Inflammatory macrophage treated with lipopolysaccharide for 1 hour (primary cell): ENCODE measurements at places on chromosomes 2 and 18.

- no peak for DNase-seq
These were observed 206.7 kb downstream of the ZFP36L2 start for GRCh38 chr2:43019536-43020183.

GRCh38 chr18:9468998-9469397 lies 6.3 kb upstream of the RALBP1 start:
- DNase-seq: no peak

DNA sequence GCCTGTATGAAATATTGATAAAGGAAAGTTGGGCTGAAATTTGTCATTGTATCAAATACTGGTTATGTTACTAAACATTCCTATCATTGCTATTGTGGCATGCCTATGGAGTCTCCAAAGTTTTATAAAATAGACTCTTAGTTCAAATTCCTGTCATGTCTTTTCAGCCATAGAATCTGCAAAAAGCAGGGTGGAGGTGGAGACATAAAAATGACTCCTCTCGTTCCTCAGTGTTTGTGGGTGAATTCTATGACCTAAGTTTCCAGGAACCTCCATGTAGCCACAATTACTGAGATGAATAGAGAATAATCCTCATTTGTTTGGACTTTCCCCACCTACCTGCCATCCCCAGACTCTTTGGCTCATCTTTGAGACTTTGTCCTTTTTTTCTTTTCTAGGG lies 326.3 kb upstream of the ETAA1 start:
- no peak for DNase-seq

DNA sequence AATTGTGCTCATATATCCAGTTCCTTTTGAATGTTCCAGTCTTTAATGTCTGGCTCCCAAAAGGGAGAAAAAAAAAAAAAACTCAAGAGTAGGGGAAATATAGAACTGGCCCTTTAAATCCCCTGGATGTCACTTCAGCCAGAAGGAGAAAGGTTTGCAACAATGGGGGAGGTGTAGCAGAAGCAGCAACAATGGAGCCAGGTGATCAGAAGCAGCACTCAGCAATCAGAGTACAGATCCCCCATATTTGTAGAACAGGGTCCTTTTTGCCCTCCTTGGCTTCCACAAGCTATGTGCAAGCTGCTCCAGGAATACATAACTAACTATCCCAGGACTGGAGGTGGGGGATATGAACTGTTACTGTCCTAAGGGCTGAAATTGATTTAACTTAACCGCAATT lies 25.8 kb upstream of the ZNF397 start:
- no peak for DNase-seq

GRCh38 chr2:207960911-207961310 lies 64.4 kb downstream of the PLEKHM3 start:
- no peak for DNase-seq

GRCh38 chr18:71760541-71760940 lies 783.6 kb downstream of the CBLN2 start:
- no peak for DNase-seq

DNA sequence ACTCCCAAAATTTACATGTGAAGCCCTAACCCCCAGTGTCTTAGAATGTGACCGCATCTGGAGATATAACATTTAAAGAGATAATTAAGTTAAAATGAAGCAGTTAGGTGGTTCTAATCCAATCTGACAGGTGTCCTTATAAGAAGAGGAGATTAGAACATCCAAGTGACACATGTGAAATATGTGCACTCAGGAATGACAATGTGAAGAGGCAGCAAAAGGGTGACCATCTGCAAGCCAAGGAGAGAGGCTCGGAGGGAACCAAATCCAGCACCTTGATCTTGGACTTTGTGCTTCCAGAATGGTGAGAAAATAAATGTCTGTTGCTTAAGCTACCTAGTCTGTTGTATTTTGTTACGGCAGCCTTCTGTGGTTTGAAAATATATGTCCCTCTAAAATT lies 165.4 kb downstream of the FIGN start:
- no peak for DNase-seq

DNA sequence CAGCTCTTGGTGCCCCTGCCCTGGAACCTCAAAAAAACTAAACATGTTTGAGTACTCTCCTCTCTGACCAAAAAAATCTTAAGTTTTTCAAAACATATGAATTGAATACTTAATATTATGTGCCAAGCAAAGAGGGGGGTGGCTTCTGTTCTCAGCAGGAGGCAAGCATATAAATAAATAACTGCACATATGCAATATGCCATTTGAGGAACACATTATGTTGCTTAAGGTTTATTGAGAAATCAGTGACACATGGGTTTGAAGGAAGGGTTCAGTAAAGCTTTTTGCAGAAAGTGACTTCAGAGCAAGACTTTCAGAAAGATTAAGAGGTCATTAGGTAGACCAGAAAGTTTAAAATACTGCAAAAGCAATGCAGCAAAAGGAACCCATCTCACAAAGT lies 429.2 kb downstream of the TDRD15 start:
- DNase-seq: peak; percentile 25

- no peak for DNase-seq
These were observed 22.4 kb downstream of the HRH4 start for GRCh38 chr18:24482821-24483220.

GRCh38 chr18:48019557-48020325 lies 89.3 kb upstream of the SMAD2 start:
- DNase-seq: peak; percentile 37

- DNase-seq: no peak
These were observed 349.7 kb upstream of the GALNT5 start for GRCh38 chr2:156907806-156908205.

DNA sequence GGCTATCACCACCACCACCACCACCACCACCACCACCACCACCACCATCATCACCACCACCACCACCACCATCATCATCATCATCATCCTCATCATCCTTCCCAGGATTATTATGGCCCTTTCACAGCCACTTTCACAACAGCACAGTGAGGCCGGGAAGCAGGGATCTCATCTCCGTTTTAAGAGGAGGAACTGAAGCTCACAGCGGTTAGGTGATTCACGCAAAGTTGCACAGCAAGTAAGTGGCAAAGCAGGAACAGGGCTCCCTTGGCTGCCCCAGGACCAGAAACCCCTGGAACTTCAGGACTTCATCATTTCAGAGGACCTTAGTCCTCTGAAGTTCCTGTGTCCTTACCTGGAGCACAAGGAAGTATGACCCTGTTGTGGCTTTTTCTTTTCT lies 26.8 kb downstream of the MRPL35 start:
- DNase-seq: peak; percentile 48

- no peak for DNase-seq
These were observed 168.0 kb downstream of the ANTXR1 start for GRCh38 chr2:69180974-69181373.

DNA sequence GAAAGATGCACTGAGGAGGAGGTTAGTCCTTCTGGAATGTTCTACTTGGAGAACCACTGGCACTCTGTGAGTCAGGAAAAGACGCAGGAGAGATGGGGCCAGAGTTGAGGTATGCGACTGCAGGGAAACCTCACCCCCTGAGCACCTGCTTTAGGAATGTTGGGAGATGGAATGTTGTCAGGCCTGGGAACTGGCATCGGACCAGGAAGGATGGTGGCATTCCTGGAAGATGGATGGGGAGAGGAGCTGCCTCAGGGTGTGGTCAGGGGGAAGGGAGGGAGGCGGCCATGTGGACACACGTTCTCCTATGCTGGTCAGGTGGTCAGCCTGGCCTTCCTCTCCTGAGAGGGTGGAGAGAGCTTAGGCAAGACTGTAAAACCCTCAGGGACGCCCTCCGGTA lies 146.3 kb downstream of the CELF4 start:
- no peak for DNase-seq

DNA sequence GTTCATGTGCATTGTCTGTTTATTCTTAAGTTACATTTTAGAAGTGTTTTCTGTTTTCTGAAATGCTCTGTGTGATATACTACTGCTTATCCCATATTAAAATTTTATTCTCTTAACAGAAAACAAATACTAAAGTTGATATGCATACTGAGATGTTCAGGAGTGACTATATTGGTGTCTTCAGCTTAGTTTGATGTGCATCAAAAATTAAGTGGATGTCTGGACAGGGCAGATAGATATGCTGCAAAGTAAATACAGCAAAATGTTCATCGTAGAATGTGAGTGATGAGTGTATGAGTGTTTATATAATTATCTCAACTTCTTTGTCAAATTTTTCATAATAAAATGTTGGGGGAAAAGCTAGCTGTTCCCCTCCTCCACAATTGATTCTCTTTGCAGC lies 13.2 kb downstream of the VAPA start:
- no peak for DNase-seq

DNA sequence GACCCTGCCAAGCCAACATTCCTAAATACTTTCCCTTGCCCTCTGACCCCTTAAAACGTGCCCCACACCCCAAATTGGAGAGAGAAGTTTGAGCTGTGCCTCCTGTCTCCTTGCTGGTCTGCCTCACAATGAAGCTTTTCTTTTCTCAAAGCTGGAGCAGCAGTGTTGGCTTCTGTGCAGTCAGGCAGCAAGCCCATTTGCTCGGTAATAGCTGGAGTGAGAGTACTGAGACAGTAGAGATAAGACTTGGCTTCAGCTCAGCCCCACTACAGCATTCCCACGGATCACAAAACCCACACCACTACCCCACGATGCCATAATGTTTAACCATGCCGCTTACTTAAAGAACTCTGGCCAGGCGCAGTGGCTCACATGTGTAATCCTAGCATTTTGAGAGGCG lies 73.0 kb downstream of the NCAPH start:
- no peak for DNase-seq

DNA sequence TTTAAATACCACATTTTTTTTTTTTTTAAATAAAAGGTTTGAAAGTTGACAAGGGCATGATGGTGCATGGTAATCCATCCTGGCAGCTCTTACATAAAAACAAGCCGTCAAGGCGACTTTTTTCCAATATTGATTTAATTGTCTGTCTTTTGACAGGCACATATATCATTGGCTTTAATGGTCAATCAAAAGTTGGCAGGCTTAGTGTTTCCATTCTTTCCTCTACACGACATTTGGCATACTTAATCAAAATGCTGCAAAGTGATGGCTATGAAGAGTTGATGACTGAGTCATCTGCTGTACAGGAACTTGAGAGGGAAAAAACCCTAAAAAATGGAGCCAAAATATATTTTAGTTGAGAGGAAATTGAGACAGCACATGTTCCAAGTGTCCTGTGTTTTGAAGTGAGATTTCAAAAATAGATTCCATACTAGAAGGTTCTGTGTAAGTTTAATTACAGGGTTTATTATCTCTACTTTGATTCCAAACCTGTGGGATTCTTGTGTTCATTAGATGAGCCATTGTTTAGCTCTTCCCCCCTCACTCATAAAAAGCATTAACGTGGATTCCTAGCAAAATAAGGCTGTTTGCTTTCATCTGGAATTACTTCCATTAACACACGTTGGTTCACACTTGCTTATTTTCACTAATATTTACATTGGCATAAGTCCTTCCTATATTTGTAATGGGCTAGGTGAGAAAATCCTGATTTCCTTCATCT lies 3.2 kb downstream of the TSHZ1 start:
- no peak for DNase-seq

DNA sequence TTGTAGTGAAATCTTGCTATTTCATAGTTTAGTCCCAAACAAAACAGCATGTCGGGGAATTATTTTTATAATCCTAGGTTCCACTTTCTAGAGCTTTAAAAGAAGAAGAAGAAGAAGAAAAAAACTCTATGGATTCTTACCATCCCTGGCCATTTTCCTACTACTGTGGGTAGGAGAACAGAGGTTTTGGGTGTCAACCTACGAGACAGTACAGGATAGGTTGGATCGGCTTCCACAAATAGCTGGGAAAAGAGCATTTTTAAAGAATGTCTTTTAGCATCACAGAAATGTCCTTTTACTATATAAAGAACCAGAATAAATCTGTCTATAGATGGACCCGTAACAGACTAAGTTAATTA lies 65.2 kb downstream of the RBMS1 start:
- DNase-seq: no peak

DNA sequence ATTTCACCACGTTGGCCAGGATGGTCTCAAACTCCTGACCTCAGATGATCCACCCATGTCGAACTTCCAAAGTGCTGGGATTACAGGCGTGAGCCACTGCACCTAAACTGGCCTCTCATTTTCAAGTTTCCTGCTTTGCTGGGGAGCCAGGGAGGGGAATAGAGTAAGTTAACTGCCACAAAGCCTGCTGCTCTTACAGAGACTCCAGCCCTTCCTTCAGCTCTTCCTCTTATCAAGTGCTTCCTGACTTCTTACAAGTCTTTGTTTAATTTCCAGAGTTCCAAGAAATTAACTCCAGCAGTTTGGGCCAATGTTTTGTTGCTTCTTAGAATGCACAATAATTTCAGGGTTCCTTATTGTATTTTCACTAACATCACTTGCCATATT lies 24.3 kb upstream of the UBE2F start:
- no peak for DNase-seq

GRCh38 chr2:19890104-19890503 lies 11.7 kb downstream of the TTC32 start:
- DNase-seq: no peak

DNA sequence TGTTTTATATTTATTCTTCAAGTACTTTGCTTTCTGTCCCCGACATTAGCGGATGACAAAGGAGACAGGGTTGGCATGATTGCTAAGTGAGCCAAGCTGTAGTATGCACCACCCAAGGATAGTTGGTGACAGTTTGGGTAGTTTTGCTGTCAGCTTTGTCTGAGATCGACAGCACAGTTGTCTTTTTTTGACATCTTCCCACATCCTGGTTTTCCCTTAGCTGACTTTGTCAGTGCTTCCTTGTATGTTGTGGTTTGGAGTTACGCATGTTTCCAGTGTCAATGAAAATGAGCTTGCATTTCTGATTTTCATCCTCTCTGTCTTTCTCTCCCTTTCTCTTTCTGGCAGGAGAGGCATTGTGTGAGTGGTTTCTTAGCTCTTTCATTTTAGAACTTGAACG lies 44.6 kb upstream of the DOCK10 start:
- DNase-seq: no peak

DNA sequence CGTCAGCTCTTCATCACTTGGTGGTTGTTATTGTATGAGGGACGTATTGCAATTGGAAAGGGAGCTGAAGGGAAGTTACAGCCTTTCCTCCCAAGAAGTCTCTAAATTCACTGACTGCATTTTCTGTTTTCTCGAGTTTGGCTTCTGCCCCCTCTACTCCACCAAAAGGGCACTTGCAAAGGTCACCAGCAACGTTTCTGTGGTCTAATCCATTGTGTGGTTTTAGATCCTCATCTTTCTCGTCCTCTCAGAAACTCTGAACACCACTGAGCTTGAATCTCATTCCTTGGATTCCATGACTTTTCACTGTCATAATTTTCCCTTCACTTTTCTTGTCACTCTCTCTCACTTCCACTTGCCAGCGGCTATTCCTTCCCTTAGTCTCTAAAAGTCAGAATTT lies 308.0 kb downstream of the AFF3 start:
- DNase-seq: no peak

- DNase-seq: no peak
These were observed 54.0 kb upstream of the SCN1A start for GRCh38 chr2:166181813-166182154.
